ENCODE measurements at places on chromosomes 2 and 18.

DNA sequence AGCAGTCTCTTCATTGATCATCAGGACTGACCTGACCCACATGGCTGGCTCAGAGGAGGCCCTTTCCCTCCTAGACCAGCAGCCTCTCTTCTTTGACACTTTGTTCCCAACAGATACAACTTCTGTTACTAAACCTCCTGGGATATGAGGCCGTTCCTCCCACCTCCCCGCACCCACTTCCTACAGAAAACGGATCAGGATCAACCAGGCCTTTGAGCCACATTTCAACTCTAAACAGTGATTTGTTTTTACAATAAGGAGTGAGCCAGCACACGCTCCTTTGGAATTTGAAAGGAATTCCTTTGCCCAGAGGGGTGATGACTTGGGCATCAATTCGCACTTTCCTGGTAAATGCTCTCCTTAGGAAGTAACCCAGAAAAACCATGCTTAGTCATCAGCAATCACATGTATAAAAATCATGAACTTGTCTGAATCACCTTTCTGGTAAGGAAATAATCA, 180.4 kb downstream of the FAM124B start:
- DNase-seq: no peak

DNA sequence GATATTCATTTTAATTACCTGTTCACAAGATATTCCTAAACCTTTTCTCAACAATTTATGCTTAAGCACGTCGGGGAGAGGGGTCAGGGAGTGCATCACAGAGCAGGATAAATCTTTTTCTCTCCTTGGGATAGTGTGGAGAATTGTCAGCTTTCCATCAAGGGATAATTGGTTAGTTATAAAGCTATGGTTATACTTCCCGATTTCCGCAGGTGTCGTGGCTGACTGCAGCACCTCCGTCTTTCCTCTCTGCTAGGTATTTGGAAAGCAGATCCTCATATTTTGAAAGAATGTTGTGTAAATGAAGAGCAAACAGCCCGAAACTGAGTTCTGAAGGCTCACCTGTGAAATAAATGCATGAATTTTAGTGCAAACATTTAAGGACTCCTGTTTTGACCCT, 778 bp downstream of the DYNC2LI1 start:
- DNase-seq: no peak

GRCh38 chr2:98295275-98295674, 51.0 kb upstream of the CNGA3 start:
- no peak for DNase-seq

GRCh38 chr18:11901826-11902438, 6.2 kb downstream of the MPPE1 start:
- DNase-seq: no peak

- no peak for DNase-seq
Measured at GRCh38 chr2:224563537-224563936, 21.6 kb downstream of the CUL3 start.

- no peak for DNase-seq
Measured at GRCh38 chr18:23433360-23433759, 19.7 kb upstream of the RIOK3 start.

GRCh38 chr2:188473306-188473705, 181.6 kb downstream of the GULP1 start:
- DNase-seq: no peak

Data from CD4-positive, alpha-beta T cell treated with Interleukin-10 for 1 hour (primary cell).